ENCODE measurements at places on chromosomes 5 and 9.

DNA sequence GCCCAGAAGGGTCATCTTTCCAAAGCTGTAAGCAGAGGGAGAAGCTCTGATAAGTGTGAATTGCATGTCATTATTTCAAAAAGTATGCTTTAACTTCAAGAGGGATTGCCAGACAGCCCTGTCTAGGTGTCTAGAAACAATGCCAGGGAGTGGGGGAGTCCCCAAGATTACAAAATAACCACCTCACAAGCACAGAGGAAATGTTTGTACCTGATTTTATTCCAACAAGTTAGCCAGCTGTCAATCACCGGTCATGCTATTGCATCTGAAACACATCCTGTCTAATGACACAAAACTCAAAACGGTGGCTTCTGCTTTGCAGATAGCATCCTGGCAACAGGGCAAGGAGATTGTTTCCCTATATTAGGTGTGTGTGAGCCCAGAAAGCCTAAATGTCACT, 154.2 kb upstream of the WWC1 start:
- no peak for DNase-seq

GRCh38 chr5:108521841-108522506, 140.1 kb upstream of the FBXL17 start:
- DNase-seq, result no peak

DNA sequence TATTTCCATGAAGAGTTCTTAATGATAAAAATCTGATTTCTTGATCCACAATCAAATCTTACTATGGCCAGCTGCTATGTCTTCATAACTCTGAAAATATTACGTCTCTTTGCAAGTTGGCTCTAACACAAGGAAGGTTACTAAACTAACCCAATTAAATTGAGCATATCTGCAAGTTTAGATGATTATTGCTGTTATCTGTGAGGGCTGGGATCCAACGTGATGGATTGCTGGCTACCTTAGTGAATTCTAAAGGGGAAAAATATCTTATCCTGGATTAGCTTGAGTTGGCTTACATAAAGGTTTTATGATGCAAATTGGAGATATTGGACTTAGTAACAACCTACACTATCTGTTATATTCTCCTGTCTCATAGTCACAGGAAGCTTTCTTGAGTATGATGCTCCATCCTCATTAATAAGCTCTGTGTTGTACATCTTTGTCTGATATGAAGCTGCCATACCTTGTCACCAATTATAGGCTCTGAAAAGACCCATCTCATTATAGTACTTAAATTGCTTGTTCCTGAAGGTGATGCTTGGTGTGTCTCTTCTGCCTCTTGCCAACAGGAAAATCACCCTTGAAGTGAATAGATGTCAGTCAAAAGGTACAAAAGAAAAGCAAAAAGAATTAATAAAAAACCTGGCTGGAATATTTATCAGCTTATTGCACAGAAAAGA, 733.0 kb upstream of the MEF2C start:
- no peak for DNase-seq

DNA sequence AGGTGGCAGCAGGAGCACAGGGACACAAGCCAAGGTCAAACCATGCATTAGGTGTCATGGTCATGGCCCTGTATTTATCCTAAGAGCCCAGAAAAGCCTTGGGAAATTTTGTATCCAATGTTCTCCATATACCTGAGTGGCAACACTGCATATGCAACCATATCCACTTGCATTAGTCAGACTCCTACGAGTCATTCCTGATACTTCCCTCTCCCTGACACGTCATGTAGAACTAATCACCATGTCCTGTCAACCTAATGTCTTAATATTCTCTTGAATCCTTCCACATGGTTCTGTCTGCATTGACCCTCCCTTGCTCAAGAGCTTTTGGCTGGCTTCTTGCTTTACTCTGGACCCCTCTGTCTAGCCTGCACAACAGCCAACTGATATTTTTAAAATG, 9.4 kb downstream of the SCGB3A2 start:
- DNase-seq, result no peak

DNA sequence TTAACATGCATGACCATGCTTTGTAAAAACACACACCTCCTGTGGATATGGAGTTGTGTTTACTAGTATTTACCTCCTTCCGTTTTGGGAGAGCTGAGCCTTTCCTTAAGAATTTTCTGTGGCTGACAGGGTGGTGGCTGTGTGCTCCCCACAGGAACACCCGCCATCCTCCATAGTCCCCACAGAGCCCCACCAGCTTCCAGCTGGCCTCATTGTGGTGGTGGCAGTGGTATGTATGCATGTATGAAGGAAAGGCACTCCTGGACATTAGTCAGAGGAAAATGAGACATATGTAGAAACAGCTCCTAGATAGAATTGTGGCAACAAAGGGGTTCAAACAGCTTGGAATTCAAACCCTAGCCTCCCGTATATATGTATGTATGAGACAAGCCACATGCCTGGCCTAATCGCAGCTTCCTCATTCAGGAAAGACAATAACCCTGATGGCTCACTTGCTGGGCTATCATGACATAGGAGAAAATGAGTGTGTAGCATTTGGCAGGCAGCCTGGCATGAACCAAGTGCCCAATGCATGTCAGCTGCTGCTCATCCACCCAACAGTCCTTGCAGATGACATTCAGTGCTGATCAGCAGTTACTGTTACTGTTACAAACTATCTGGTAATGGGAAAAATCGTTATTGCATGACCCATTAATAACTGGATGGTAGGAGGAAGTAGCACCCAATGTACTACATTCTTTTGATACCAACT, 459.7 kb downstream of the EBF1 start:
- DNase-seq, result no peak

GRCh38 chr5:180596115-180596667, 4.9 kb upstream of the SCGB3A1 start:
- no peak for DNase-seq

GRCh38 chr9:127123064-127123890, 842 bp upstream of the ANGPTL2 start:
- no peak for DNase-seq

DNA sequence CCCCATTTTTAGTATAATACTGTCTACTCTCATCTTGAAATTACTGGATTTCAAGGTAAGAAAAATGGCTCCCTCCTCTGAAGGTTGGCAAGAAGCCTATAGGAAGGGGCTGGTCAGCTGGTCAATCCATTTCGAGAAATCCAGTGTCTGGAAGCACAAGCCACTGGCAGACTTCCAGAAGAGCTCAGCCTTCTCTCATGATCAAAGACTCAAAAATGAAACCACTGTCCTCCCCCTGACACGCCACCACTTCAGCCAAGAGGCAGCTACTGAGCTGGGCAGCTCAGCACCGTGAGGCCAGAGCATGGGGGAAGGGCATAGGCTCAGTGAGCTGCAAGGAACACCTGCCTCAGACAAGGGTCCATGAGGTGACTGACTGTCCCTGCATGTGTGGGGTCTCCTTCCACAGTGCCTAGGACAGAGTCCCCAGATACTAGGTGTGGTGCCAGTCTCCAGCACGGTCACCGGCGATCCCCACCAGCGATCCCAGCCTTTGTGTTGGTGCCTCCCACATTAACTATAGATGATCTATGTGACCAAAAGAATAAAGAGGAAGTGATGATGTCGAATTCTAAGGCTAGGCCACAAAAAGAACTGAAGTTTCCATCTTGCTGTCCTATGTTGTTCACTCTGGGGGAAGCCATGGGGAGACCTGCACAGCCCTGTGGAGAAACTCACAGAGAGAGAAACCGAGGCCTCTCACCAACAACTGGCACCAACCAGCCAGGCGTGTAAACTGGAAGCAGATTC, 100.1 kb upstream of the LRRTM2 start:
- no peak for DNase-seq

DNA sequence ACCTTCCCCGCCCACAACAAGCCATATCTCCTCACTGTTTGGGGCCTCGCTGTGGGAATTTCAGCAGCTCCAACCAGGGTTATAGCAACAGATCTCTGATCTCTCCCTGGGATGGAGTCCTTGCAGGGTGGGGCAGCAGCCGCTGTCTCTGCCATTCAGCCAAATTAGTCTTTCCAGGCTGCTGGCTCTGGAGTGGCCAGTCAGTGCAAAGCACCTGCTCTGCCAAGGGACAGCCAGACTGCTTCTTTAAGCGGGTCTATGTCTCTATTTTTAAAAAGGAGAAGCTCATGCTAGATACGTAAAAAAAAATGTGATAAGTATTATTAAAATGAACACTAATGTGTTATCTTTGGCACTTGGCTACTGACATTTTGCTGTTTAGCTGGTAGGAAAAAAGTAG, 380.2 kb downstream of the CDH10 start:
- no peak for DNase-seq

- no peak for DNase-seq
Observed at GRCh38 chr5:33726422-33727165, 165.2 kb downstream of the ADAMTS12 start.

GRCh38 chr9:20558566-20559016, 63.7 kb downstream of the MLLT3 start:
- DNase-seq, result no peak

GRCh38 chr5:117286813-117287212, 712.2 kb upstream of the SEMA6A start:
- DNase-seq, result no peak

DNA sequence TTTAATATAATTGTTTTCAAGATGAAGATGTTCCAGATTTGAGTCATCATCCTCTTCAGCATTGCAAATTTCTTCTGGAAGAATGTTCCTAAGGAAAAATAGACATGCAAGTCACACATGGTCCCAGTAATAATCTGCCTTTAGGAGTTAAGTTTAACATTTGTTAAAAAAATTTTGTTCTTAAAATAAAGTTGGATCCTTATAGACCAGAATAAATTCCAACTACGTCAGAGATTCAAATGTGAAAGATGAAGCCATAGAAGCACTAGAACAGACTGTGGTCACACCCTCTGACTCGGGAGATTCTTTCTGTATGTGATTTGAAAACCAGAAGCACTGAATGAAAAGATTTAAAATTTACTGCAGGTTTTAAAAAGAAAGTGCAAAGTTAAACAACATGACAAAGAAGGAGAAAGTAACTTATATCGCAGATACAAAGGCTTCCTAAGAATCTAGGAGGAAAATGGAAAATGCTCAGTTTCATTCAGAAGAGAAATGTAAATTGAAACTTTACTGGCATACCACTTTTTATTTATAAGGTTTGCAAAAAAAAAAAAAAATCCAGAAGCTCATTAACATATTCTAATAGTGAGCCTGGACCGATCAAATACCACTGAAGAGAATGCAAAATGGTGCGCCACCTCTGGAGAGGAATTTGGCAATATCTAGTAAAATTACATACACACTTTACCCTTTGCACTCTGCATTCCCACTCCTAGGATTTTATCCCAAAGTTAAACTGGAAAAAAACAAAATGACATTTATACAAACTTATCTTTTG, 14.3 kb upstream of the ASPN start:
- no peak for DNase-seq

- DNase-seq, result no peak
Observed at GRCh38 chr5:181241393-181241975, 2.2 kb downstream of the RACK1 start.

DNA sequence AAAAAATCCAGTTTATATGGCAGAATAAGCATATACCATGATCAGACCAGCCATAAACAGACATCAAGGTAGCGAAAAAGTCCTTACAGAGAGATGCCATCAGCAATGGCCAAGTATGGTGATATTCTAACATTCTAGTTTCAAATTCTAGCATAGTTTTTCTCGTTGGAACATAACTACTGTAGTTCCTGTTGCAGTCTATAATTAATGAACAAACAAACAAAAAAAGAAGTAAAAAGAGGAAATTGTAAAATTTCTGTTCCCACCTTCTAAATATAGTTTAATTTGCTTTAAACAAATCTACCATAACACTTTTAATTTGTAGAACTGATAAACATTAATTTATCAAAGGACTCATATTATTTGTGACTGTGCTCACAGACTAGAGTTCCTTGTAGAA, 9.9 kb upstream of the CD180 start:
- no peak for DNase-seq

DNA sequence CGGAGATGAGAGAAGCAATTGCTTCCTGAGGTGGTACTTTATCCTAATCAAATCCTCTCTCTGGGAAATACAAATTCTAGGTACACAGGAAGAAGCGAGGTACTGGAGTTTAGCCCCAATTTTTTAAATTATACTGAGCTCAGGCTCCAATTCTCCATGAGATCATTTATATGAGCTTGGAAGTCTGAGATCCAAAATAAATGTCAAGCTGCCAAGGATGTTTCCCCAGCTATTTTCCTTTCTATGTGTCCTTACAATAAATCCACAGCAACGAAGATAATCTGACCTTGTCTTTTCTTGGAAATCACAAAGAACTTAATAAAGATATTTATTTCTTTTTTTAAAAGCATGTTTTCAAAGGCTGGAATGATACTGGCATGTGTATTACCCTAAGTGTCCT, 597.3 kb downstream of the GABRG2 start:
- DNase-seq, result no peak

- DNase-seq, result no peak
Observed at GRCh38 chr5:962801-963200, 45.8 kb upstream of the NKD2 start.

DNA sequence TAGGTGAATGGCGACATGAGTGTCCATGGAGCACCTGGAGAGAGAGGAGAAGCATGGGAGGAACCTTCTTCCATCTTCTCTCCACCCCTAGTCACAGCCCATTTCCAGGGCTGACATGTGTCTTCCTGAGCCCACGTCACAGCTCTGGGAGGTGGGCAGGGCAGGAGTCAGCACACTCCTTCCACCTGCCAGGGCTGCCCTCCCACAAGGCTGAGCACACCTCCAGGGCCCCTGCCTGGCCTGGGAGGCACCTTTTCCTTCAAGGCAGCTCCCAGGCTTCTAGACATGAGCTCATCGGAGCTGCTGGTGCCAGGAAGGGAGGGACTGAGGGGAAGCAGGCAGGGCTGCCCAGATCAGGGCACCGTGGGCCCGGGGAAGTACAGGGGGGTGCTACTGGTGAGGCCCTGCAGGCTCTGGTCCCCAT, 13.6 kb upstream of the SYNPO start:
- DNase-seq, result no peak

- DNase-seq, result no peak
Observed at GRCh38 chr9:16553869-16554540, 316.5 kb downstream of the BNC2 start.

- no peak for DNase-seq
Observed at GRCh38 chr9:96219900-96220257, 82.1 kb downstream of the HSD17B3 start.

- no peak for DNase-seq
Observed at GRCh38 chr9:11142965-11143738, 530.4 kb upstream of the PTPRD start.

DNA sequence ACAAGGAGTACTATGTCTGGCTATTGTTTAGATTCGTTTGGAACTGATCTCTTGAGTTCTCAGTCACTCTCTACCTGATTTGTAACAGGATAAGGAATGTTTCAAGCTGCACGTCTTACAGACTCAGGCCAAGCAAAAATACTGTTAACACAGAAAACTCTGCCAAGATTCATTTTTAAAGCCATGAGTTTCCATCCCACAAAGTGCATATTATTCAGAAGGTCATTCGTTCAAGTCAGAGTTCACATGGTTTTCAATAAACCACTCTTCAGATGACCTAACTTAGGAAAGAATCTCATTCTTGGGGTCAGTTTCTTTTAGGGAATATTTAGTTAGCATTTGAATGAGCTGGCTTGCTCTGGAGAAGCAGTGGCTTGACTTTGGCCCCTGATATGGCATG, 49.3 kb downstream of the F2R start:
- no peak for DNase-seq

All from stimulated activated CD4-positive, alpha-beta T cell treated with anti-CD3 and anti-CD28 coated beads, TNF-alpha, amount 100 ng/mL, for 1 hour (primary cell).